ENCODE measurements at places on chromosomes 5 and 9. TPM values are rescaled to one million over a fixed set of nuclear protein-coding genes. Genes with fewer than 3 reads are reported as not detected.

The C9orf153 gene
- not detected for polyA plus RNA-seq

The PDZD2 gene
- polyA plus RNA-seq, result 6.2 TPM

DNA sequence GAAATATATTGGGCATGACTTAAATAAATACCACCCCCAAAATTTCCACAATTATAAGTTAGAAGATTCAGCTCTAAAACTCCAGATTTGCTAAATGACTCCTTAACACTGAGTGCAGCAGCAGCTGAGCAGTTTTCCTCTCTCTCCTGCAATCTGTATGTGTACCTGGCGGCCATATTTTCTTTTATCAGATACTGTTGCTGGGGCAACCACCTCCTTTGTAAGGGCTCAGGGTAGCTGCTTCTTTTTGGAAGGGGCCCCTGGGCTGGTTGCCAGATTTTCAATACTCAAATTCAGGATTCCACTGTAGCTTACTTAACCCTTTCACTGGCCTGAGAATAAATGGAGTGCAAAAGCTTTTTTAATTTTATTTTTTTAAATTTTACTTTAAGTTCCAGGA is 197.0 kb downstream of the TAF11L14 start:
- H3K36me3 ChIP-seq, result no peaks in the 10 kb centered on the region
- DNase-seq, result peak; percentile 18
- H3K4me1 ChIP-seq, result no peaks in the 10 kb centered on the region
- no peaks in the 10 kb centered on the region for H3K27me3 ChIP-seq
- no peak overlapping the region for H3K4me3 ChIP-seq

- H3K27me3 ChIP-seq, result no peaks in the 10 kb centered on the region
- no peak for DNase-seq
- H3K4me3 ChIP-seq, result no peak overlapping the region
- no peaks in the 10 kb centered on the region for H3K36me3 ChIP-seq
- H3K4me1 ChIP-seq, result no peaks in the 10 kb centered on the region
Measured at GRCh38 chr9:132543251-132543650, 39.2 kb upstream of the BARHL1 start.

DNA sequence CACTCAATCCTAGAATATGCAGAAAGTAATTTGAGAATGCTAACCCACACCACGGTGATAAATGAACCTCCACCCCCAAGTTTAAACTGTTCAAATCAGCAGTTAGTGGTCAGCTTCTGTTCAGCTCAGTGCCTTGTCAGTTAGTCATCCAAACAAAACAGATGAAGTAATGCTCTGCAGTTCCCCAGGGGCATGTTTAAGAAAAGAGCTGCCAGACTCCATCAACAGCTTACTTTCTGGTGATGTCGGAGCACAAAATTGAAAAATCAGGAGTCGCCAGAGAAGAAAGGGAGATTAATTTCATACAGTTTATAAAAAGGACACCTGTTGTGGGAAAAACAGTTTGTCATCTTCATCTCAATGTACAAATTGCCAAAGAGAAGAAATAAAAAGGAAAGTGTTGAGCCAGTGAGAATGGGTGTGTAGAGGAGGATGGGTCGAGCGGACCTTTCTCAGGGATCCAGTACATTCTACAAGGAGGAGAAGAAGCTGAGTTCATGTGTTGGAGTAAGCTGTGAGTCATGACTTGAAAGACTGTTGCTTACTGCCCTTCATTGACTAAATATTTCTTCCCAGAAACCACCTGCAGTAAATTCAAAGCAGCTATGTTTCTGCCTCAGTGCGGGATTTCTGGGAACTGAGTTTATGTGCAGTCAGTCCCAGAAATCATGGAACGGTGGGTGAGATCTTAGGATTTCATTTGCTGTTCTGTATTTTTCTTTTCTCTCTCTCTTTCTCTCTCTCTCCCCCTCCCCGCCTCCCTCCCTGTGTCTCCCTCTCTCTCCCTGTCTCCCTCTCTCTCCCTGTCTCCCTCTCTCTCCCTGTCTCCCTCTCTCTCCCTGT is 13.7 kb downstream of the TRIO start:
- no peak overlapping the region for H3K4me3 ChIP-seq
- DNase-seq, result peak; percentile 40
- no peaks in the 10 kb centered on the region for H3K36me3 ChIP-seq
- no peaks in the 10 kb centered on the region for H3K27me3 ChIP-seq
- peaks cover 6% of the 10 kb centered on the region for H3K4me1 ChIP-seq

Data from kidney (tissue), 22 donors.